HepG2 (cell line): ENCODE measurements at places on chromosomes 7 and 10. TPM values are rescaled to one million over a fixed set of nuclear protein-coding genes. Genes with fewer than 3 reads are reported as not detected.

DNA sequence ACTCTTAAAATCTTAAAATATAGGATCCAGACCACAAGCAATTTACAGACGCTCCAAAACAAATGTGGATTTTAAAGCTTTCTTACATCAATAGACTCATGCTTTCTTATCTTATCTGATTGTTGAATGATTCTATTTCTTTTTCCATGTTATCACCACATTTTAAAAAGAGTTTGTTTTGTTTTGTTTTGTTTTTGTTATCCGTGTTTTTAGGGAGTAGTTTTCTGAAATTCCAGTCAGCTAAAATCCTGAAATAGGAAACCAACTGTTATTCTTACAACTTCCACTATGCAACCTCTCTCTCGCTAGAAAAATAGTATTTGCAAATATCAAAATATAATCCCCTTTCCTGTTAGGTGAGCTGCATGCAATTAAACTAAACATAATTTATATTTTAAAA, 251.0 kb downstream of the PCDH15 start:
- H3K4me1 ChIP-seq = no peaks in the 10 kb centered on the region
- H3K27ac ChIP-seq = no peak overlapping the region
- DNase-seq = no peak
- H3K4me3 ChIP-seq = no peak overlapping the region
- H3K36me3 ChIP-seq = no peaks in the 10 kb centered on the region

DNA sequence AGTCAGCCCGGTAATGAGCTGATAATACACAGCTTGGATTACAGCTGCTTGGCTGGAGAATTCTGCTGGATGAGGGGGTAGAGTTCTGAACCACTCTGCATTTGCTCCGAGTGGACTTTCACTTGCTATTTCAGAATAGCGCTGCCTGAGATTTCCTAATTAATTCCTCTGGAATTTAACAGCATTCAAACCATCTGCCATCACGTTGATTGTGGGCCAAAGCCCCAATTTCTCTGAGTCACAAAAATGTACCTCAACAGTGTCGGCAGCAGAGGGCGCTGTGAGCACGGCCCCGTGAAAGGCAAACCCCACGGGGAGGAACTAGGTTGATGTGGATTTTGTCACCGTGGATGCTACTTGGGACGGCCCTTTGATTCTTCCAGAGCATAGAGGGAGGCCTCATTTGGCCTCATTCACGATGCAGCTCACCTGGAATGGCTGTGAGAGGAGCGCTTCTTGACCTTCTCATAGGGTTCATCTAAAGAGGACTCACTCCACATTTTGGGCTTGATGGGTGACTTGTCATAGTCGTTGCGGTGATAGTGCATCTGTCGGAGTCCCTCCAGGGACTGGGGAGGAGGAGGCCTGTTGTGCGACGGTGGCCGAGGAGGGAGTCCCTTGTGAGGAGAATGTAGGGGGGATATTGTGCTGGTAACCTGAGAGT, 73.3 kb downstream of the PRPF18 start:
- H3K36me3 ChIP-seq = no peaks in the 10 kb centered on the region
- no peak overlapping the region for H3K4me3 ChIP-seq
- no peaks in the 10 kb centered on the region for H3K27me3 ChIP-seq
- no peaks in the 10 kb centered on the region for H3K4me1 ChIP-seq
- no peak overlapping the region for H3K27ac ChIP-seq

- H3K4me3 ChIP-seq = no peak overlapping the region
- H3K27me3 ChIP-seq = peaks cover 65% of the 10 kb centered on the region; the same call in 2 of the 3 replicates
- DNase-seq = no peak
- H3K4me1 ChIP-seq = peaks cover 9% of the 10 kb centered on the region
- H3K27ac ChIP-seq = no peak overlapping the region
- no peaks in the 10 kb centered on the region for H3K36me3 ChIP-seq
Observed at GRCh38 chr7:44150966-44151941, 10.1 kb upstream of the MYL7 start.

GRCh38 chr7:105256761-105257231, 131.9 kb downstream of the SRPK2 start:
- H3K27me3 ChIP-seq = no peaks in the 10 kb centered on the region
- no peaks in the 10 kb centered on the region for H3K36me3 ChIP-seq
- H3K4me3 ChIP-seq = no peak overlapping the region
- H3K4me1 ChIP-seq = peaks cover 4% of the 10 kb centered on the region; the same call in 1 of the 2 replicates

OPN4 gene
- total RNA-seq = not detected in 2 replicates
